ENCODE measurements at places on chromosomes 6 and 20.
A peak's percentile ranks its signal among the peaks of the same experiment; 100 is the strongest.

DNA sequence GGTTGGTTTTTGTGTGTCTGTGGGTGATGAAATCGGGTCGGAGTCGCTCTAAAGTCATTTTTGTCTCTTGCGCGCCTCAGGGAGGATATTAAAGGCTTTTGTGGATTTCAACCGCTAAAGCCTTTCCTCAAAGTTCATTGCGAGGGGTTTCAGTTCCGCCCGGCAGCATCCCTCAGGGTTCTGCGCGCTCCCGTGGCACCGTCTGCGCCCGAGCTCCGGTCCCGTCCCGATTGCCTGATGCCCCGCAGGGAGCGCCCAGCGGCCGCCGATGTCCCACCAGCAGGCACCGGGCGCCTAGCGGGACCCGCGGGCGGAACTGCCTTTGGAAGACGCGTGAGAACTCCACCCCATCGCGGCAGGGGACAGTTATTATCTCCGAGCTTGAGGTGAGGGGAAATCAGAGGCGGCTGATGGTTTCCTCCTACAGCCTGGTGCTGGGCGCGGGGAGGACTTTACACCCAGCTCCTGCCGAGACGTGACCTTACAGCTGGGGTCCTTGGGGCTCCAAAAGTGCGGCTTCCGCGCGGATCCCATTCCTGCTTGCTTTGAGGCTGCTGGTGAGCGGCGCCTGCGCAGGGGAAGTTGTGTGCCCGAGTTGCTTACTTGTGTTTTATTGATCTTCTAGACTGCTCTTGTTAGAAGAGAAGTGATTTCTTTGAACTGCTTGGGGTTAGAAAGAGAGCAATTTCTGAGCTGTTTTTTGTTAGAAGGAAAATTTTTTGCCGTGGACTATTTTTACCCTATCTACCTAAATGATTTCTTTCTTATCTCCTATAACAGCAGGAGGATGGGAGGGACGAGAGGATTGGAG is 27.1 kb downstream of the ULBP1 start:
- DNase-seq = no peak

DNA sequence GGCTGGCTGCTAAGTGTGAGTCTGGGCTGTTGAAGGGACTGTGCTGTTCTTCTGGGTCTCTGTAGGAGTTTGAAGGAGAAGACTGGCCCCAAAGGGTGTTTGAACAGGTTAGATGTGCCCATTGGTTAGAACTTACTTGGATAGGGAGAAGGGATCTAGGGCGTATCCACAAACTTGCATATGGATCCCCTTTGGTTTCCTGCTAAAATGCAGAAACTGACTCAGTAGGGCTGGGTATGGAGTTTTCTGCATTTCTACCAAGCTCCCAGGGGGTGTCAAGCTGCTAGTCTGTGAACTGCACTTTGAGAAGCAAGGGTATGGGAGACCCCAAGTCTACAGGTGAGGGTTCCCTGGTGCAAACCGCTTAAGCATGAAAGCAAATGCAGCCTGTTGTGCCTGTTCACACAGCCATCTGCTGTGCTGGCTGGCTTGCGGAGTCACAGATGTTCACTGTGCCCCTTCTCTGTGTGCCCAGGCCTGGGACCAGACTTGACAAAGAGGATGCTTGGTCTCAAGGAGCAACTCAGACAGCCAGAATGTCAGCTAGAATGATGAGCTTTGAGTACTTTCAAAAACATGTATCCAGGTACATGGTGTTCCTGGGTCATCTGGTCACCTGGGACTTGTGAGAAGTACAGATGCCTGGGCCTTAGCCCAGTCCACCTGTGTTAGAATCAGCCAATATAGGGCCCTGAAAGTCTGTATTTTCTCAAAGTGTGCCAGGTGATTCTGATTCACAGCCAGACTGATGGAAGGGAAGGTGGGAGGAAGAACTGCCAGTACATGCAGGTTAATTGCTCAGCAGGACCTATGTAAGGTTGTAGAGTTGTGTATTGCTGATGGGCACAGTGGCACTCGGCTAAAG is 7.4 kb downstream of the PPP1R16B start:
- no peak for DNase-seq

DNA sequence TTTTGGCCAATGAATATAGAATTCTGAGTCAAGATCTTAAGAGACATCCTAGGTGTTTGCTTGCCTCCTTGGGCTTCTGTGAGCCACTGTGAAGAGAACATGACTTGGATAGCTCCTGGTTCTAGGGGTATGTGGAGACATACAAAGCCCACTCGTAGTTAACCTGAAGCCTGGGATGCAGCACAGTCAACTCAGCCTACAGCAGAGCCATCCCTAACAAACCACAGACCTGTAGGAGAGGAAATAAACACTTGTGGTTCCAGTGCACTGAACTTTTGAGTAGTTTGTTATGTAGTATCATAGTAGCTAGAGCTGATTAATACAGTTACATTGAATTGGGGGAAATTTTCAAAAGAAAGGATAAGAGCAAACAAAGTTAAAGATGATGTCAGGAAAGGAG is 474.4 kb upstream of the HSF2 start:
- no peak for DNase-seq

DNA sequence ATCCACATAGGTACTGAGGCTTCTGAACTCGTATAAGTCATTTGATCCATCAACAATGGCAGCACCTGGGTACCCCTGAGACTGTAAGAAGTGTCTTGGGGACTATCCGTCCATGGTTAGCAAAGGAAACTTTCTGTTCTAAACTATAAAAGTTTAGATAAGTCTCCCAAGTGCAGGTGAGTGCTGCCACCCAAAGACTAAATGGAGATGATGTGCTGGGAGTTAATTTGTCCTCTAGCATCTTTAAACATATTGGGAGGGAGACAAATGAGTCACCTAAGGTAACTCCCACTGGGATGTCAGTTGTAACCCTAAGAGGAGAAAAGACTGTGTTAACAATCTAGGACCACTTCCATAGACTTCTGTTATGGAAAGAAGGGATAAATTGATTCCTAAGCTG is 6.2 kb downstream of the BEND6 start:
- no peak for DNase-seq

GRCh38 chr6:3759646-3760232 is 8.2 kb upstream of the PXDC1 start:
- DNase-seq = no peak

DNA sequence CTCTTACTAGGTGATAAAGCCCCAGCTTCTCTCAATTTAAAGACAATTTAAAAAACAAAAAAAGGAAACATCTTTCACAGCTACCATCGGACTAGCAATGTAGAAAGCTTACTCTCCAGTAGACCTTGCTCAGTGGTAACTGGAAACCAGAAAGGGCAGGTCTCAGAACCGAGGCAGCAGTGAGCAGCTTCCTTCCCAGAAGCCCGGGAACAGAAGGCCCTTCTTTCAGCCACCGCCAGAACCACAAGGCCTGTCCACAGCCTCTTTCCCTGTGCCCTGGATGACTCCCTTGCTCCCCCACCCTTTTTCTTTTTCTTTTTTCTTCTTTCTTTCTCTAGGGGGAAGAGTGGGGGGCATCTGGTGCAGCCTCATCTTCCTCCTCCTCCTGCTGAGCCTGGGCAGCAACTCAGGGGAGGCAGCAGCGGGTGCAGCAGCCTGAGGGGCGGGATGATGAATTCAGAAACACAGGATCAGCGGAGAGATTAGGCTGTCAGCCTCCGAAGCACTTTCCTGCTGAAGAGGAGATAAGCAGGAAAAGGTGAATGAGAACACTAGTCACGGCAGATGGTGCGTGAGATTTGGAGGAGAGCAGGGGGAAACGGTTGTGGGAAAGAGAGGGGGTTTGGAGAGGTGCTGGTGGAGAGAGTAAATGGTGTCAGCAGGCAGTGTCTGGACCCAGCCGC is 158.5 kb downstream of the ID4 start:
- no peak for DNase-seq

GRCh38 chr6:107118976-107119375 is 3.7 kb upstream of the BEND3 start:
- no peak for DNase-seq

- no peak for DNase-seq
Measured at GRCh38 chr20:32456869-32457478, 98.8 kb downstream of the ASXL1 start.

GRCh38 chr6:32602383-32602782 is 12.7 kb upstream of the HLA-DRB1 start:
- no peak for DNase-seq

DNA sequence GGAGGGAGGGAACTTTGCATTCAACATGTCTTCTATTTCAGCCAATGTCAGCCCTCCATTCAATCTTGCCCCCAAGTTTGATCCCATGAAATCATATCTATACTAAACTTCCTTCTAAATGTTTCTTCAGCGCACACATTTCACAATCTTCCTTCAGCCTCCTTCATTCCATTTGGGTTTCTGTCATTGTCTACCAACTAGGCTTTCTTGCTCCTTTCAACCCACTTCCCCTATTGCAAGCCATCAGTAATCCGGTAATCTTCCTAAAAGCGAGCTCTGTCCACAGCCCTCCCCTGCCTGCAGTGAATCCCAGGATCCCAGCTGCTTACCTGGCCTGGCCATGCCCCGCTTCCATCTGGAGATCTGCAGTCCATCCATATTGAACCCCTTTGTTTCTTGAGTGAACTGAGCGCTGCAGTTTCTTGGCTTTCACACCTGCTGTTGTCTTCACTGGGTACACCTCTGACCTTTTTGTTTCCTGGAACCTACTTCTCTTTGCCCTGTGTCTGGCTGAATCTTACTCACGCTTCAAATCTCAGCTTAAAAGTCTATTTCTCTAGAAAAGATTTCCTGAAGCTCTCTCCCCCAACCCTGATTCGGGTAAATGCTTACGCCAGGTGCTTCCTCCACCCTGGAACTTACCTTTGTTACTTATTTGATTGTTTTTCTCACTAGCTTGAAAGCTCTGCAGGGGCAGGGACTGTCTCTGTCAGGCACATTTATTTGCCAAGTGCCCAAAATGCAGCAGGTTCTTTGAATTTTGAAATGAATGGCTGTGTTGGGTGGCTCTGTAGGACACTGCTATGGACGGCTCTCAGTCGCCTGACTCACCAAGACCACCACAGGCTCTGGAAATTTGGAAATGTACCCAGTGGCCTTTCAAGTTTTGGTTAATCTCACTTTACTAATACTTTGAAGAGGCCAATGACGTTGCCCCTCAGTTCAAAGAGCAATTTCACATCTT is 50.3 kb downstream of the ADTRP start:
- no peak for DNase-seq

DNA sequence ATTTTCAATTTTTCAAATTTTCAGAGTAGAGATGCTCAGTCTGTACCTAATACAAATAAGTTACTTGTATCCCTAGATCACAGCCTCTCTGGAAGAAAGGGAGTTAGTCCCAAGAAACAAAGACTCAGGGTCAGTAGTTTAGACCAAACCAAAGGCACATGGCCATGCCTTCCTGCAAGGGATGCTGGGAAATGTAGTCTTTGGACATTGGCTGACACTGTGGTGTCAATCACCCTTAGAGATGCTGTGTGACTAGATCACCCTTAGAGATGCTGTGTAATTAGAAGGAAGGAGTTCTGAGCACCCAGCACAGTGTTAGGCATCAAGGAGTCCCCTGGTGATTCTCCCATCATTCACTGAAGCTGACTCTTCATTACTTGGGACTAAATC is 202.1 kb downstream of the NFATC2 start:
- DNase-seq = no peak

- DNase-seq = no peak
Measured at GRCh38 chr6:3449750-3450305, 7.0 kb downstream of the SLC22A23 start.

- DNase-seq = no peak
Measured at GRCh38 chr6:152637296-152638047, at the start of gene SYNE1. Gene SYNE1, minus strand, starts transcription at chr6:152637362. Its CDS starts 9,031 bp downstream, at chr6:152628331.

DNA sequence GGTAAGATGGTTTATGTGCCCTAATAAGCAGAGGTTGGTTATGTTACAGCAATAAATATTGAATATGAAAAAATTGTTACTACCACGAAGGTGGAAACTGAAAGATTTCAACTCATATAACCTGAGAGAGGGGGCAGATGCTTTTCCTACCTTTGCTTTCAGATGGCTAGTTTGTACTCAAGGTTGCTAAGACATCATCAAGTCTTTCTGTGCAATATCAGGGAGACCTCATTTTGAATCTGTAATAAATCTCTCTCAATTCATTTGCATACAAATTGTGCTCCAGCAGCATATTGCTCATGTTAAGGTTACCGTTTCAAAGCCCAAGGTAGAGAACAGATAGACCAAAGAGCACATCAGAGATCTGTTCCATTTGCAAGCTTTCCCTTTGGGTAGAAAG is 220.4 kb downstream of the KHDC1L start:
- DNase-seq = no peak

- no peak for DNase-seq
Measured at GRCh38 chr6:158027590-158028285, 46.1 kb downstream of the SYNJ2 start.

DNA sequence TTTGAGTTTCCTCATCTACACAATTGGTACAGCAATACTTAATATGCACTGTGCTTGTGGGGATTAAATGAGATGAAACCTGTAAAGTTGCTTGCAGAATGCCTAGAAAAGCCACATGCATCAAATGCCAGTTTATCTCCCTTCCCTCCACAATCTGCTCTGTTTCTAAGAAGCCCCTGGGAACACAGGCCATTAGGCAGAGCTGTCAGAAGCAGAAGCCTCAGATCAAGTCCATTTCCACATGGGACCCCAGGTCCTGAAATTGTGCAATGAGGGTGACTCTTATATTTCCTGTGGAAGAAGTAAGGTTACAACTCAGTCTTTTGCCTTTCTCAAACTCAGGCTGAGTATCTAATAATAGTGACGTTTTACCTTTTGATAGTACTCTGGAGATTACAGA is 737.4 kb downstream of the KIF16B start:
- no peak for DNase-seq

GRCh38 chr6:54018722-54019121 is 92.5 kb upstream of the MLIP start:
- DNase-seq = no peak

DNA sequence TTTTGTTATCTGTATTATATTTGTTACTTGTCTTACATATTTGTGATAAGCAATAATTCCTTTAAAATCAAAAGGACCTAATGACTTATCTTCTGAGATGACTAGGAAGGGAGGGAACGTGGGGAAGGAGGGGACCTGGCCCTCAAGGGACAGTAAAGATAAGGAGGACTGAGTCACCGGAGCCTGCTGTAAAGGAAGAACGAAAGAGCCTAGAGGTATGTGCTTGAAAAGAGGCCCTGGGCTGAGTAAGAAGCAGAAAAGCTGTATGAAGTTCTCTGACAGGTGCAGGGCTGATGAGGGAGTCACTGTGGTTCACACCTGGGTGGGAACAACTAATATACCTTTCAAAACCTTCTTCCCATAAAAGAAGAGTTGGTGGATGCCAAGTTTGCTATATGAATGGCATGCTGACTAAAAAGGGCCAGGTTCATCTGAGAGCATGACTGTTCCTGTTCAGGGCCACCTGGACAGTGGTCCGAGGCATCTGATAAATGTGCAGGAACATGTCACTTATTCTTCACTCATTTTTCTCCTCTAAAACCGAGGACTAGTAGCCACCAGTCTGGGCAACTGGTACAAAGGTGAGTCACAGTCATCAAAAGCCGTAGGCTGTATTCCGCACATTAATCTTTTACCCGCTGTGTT is 111.3 kb downstream of the TNFAIP3 start:
- DNase-seq = peak; percentile 85

All from epithelial cell of prostate (primary cell).